Stimulated activated CD8-positive, alpha-beta memory T cell treated with anti-CD3 and anti-CD28 coated beads, Interleukin-12 subunit alpha, Interleukin-12 subunit beta, amount 100 ng/mL, for 4 hours (primary cell): ENCODE measurements at places on chromosomes 2 and 18.

GRCh38 chr2:119013671-119014070 lies 71.7 kb downstream of the MARCO start:
- DNase-seq, result no peak

GRCh38 chr2:64036034-64036705 lies 16.9 kb upstream of the VPS54 start:
- no peak for DNase-seq

- no peak for DNase-seq
Measured at GRCh38 chr2:189128970-189129369, 50.6 kb downstream of the COL5A2 start.

DNA sequence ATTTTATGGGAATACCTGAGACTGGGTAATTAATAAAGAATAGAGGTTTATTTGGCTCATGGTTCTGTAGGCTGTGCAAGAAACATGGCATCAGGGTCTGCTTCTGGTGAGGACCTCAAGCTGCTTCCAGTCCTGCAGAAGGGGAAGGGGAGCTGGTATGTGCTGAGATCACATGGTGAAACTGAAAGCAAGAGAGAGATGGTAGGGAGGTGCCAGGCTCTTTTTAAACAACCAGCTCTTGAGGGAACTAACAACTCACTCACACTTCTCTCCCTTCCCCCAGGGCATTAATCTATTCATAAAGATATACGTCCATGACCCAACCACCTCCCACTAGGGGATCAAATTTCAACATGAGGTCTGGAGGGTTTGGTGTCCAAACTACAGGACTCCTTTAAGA lies 40.1 kb downstream of the AGPS start:
- no peak for DNase-seq

GRCh38 chr2:37829202-37829601 lies 95.9 kb upstream of the RMDN2 start:
- DNase-seq, result no peak

DNA sequence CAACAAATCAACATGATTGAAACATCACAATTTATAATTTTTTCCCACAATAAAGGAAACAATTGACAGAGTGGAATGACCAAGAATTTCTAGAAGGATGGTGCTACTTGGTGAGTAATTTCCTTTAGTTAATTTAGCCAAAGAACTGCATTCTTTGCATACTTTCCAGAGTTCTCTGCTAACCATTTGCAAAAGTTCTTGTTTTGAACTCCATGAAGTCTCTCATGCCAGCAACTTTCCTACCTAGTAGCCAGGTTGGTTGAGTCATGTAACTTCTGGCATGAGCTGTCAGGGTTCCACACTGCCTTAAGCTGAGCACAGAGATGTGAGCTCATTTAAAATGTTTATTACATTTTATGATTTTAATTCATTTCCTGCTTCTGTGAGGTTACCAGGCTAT lies 539.6 kb downstream of the PID1 start:
- DNase-seq, result no peak

DNA sequence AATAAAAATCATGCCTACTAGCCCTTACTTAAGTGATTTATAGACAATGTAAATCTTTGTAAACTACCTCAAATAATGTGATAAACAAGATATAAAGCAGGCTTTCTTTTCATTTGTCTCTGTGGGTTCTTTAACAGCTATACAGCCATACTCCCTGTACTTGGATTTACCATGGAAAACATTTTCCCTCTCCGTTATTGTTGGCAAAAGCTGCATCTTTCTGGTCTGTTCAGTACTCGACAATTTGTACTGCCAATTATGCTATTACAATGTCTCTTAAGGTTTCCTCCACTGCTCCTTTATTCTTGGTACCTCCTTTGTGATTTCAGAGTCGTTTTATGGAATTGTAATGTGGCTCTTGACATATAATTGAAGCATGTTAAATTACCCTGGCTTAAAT lies 426.3 kb upstream of the PKDCC start:
- DNase-seq, result no peak

DNA sequence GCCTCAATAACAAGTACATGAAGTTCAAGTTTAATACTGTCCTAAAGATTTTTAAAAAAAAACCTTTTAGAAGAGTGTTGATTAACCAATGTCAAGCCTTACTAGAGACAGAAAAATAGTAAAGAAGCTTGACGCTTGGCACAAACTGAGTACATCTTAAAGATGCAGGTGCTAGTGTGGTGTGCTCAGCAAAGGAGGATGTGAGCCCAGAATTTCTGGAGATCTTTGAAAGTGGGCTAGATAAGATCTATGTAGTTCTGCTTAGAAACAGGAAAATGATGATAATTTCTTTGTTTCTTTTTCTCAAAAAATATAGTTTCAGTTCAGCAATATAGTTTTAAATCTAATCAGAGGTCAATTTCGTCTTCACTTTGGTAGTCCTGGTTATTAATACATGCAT lies 118.3 kb upstream of the KLHL14 start:
- no peak for DNase-seq

- no peak for DNase-seq
Measured at GRCh38 chr2:219851169-219851568, 223.7 kb downstream of the SLC4A3 start.

GRCh38 chr18:28109781-28110560 lies 67.0 kb downstream of the CDH2 start:
- no peak for DNase-seq

- DNase-seq, result no peak
Measured at GRCh38 chr2:68839260-68839833, 31.9 kb downstream of the BMP10 start.

- DNase-seq, result no peak
Measured at GRCh38 chr18:24584813-24585212, 124.4 kb downstream of the HRH4 start.

DNA sequence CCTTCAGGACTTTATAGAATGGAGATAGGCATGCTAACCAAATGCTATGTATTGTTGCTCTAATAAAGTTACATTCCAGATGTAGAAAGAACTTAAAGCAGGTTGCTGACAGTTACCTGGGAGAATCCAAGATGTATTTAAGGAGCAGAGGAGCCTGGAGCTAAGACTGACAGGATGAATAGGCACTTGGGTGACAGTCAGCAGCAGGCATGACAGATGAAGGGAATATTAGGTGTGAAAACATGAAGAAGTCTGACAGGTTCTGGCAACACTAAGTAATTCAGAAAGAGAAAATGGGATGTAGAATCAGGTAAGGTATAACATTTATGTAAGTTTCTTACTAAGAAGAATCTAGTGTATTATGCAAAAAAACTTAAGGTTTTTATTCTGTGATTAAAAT lies 232.0 kb downstream of the DSC3 start:
- no peak for DNase-seq

- DNase-seq, result no peak
Measured at GRCh38 chr18:75727456-75727855, 300.0 kb upstream of the SMIM21 start.

- no peak for DNase-seq
Measured at GRCh38 chr2:69714024-69714423, 27.9 kb upstream of the ANXA4 start.

DNA sequence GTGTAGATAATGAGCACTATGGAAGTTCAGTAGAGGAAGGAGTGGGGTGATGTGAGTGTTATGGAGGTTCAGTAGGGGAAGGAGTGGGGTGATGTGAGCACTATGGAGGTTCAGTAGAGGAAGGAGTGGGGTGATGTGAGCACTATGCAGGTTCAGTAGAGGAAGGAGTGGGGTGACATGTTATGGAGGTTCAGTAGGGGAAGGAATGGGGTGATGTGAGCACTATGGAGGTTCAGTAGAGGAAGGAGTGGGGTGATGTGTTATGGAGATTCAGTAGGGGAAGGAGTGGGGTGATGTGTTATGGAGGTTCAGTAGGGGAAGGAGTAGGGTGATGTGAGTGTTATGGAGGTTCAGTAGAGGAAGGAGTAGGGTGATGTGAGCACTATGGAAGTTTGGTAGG lies 116.3 kb upstream of the SMAD7 start:
- no peak for DNase-seq

DNA sequence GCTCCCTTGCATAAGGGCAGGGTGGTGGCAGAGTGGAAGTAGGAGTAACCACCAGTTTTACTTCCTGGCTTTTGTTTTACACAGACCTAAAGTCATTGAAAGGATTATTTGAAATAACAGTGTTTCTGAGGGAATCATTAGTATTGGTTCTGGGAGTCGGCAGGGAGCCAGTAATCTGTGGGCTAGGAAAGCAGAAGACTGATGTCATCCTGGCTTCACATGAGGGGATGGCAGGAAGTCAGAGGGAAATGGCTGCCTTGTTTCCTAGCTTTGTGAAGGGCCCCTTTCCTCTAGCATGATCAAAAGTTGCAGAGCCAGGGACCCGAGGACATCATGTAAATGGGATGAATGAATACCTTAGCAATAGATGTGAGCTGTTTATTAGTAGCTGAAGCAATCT lies 792.6 kb downstream of the CPS1 start:
- DNase-seq, result no peak

DNA sequence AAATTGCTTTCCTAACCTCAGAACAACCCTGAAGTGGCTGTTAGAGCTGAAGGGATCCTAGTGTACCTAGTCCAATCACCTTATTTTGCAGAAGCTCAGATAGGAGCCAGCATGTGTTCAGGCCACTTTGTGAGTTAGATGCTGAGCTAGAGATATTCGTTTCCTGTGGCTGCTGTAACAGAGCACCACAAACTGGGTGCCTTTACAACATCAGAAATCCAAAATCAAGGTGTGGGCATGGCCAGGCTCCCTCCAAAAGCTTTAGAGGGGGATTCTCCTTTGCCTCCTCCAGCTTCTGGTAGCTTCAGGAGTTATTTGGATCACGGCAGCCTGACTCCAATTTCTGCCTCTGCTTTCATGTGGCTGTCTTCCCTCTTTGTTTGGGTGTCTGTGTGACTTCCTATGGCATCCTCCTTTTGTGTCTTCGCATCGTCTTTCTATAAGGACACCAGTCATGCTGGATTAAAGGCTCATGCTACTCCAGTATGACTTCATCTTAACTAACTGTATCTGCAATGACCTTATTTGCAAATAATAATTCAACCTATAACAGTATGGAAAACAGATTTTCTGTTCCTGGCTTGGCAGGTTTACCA lies 86.3 kb upstream of the TGFA start:
- DNase-seq, result no peak

- no peak for DNase-seq
Measured at GRCh38 chr2:176526995-176527901, 258.0 kb downstream of the MTX2 start.

DNA sequence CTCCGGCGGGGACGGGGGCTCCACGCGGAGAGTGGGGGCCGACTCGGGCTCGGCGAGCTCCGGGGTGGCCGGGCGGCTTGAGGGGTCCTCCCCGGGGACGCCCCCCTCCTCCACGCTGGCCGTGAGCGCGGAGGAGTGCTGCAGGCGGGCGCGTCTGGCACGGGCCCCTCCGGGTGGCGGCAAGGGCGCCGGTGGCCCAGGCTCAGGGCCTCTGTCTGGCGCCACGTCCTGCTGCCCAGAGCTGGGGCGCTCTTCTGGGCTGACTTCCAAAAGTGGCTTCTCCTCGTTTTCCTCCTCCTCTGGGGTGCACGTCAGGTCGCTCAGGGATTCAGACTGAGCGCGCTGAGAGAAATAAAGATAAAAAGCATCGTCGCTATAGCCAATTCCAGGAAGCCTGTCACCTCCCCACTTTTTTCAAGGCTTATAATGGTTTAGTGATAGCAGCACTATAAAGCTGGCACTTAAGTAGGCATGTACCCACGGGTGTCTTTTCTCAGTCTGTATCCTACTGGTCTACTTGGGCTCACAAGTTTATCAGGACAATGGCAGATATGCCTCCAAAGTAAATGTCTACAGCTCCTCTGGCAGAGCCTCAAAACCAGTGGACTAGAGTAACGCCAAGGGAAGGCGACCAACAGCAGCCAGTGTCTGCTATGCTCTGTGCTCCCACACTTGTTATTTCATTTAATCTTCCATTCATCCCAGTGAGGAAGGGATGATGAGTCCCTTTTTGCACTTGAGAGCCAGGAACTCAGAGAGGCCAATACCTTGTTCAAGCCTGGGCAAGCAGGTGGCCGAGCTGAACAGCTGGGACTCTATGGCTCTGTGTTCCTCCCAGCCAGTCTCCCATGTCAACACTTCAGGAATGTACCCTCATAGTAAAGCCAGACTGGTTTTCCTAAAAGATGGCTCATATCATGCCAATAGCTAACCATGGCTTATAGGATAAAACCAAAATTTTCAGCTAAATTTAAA lies 92.6 kb upstream of the MGAT4A start:
- DNase-seq, result no peak

GRCh38 chr2:152189622-152190495 lies 14.3 kb upstream of the STAM2 start:
- DNase-seq, result no peak

GRCh38 chr2:128448331-128449225 lies 129.9 kb upstream of the HS6ST1 start:
- no peak for DNase-seq

DNA sequence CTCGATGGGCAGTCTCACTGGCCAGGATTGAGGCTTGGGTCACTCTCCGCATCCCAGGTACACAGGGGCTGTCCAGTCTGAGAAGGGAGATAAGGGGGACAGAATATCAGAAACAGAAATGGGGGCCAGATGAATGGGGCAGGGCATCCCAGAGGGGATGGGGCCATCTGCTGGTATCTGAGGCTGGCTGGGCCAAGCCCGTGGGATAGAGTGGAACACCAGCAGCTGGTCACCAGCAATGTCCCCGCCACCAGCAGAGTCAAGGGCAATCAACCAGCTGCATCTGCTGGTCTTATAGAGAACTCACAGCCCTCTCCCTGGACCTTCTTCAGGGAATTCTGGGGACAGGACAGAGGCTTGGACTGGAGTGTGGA lies 128.8 kb upstream of the HAAO start:
- no peak for DNase-seq

DNA sequence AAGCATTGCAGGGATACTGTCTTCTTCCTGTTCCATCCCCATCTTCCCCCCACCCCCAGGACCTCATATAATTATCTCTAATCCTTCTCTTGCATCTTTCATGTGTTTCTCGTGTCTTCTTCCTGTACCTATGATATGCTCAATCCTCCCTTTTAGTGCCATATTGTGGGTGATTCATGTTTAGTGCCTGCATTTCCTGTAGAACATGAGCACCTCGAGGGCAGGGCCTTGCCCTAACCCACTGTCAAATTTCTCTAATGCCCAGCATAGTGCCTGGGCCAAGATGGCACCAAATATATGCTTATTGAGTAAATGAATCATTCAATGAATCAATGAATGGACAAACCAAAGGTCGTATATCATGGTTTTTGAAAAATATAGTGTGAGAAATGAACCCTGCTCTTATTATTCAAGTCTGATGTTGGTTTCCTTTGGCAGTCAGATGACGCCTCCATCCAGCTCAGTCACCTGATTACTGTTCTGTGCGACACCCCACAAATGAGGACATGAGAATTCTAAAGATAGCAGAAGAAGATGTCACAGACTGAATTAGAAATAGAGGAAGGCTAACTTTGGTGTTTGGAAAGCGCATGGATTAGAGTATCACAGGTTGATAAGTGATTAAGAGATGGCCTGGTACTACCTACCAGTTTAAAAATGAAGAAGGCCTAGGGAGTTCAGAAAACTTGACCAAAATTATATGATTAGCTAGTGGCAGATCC lies 278.4 kb downstream of the PRKCE start:
- DNase-seq, result no peak

GRCh38 chr2:181444654-181445053 lies 12.5 kb upstream of the ITGA4 start:
- no peak for DNase-seq
